ENCODE measurements at places on chromosomes 3 and 15.

GRCh38 chr15:45187894-45188830 lies at the start of gene SHF:
Gene SHF (minus strand): TSS chr15:45187966. CDS start chr15:45187951, 15 bp downstream.
- DNase-seq: peak; percentile 69

DNA sequence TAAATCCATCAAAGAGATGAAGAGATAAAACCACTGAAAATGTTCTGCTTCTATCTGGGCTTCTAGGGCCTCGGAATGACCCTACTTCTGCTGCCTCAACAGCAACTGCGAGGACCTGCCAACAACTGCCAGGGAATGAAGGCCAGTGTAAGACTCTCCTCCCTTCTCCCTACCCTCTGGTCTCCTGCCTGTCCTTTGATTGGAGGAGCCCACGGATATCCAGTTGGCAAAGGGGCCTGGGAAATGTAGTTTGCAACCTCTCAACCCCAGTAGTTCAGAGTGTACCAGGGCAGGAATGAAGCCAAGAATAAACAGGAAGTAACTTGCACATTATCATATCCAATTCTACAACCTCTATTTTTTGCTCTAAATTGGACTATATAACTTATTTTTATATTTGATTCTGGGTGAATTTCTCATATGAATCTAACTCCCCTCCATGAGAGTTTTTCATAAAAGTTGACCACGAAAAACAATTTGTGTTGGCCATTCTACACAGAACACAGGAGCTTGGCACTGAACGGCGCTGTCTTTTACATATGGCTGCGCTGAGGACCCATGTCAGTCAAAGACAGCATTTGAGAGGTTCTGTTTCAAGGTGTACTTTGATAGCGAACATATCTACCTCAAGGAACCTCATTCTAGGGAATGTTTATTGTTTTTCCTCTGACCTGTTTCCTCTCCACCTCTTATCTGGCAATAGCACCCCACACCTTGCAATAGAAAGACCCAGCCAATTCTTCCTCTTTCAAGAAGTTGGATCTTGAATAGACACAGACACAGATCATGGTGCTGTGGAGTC lies 91.1 kb upstream of the RNF7 start:
- peak; percentile 69 for DNase-seq

DNA sequence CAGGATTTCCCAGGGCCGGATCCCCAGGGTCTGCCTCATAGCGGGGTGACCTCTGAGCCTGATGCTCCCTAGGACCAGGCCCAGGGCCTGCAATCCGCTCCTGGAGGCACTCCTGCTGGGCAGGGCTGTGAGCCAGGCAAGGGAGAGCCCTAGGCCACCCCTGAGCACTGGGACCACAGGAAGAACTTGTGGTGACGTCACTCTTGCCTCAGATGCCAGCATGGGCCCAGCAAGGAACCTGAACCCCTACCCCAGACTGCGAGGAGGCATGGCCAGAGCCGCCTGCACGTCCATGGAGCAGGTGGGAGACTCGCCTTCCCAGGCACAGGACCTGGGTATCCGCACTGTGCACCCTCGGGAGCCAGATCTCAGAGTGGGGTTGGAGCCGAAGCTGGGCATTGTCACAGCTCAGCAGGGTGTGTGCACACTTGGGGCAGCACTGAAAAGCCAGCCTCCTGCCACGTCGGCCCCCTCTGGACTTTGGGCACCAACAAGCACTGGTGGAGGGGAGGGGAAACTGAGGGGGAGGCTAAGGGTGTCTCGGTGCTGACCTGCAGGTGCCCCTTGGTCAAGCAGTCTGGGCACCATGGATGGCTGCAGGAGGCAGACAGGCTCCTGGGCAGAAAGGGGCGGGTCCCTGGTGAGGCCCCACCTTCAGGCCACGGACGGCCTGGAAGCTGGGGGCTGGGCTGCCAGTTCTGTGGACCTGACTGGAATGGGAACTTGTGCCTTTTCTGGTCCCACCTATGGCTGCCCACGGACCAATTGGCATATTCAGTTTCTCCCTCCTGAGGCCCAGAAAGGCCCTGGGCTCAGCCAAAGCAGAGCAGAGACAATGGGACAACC lies 49.3 kb downstream of the SLC6A20 start:
- no peak for DNase-seq

DNA sequence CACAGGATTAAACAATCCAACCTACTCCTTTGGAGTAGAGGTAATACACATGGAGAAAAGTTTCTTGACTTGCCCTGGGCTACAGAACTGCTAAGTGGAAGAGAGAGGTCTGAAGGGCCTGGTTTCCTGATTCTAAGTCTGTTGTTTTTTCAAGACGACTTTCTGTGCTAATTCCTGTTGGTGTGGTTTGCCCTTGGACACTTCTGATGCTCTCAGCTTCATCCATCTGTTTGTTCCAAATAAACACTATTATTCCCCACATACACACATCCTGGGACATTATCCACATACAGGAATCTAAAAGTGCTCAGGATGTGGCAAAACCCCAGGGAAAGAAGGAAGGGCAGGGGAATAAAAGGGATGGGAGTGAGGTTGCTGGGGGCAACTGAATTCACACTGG lies 393.5 kb upstream of the TBL1XR1 start:
- no peak for DNase-seq

- DNase-seq: no peak
These were observed 68.3 kb downstream of the KLHL25 start for GRCh38 chr15:85726454-85726853.

DNA sequence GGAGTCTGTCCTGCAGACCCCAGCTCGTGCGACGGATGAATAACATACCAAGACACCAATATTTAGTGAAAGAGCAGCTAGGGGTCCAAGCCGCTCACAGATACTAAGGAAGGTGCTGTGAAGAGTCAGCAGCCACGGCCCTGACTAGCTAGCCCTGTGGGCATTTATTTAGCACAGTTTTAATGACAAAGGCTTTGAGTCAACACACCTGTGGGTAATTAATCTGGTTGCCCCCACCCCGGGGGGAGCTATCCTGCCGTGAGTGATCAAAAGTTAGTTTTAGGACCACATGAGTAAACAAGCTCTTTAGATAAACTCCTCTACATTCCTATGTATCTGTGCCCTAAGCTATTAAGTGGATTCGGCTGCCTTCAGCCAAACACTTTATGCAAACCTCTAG lies 18.7 kb downstream of the CAPN3 start:
- DNase-seq: no peak

- no peak for DNase-seq
These were observed 3.1 kb downstream of the CPLX3 start for GRCh38 chr15:74829486-74829885.

DNA sequence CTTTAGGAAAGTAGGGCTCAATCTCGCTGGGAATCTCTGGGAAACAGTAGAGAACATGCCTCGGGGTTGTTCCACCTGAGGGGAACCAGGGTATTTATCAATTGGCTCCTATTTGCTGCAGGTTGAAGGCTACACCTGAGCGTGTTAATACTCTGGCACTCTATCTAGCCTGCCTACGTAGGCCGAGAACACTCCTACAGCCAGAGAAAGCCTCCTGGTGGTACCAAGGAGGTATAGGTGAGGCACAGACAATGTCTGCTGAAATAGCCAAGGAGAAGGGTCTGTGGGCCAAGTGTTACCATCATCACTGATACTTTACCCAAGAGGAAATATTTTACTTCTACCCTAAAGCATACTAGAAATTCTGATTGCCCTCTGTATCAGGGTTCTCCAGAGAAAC lies 341.0 kb upstream of the UBE2E2 start:
- DNase-seq: no peak

- DNase-seq: no peak
These were observed 24.9 kb downstream of the ATG7 start for GRCh38 chr3:11297126-11297525.

GRCh38 chr15:43854801-43855200 lies 28.0 kb downstream of the WDR76 start:
- no peak for DNase-seq

GRCh38 chr15:61459785-61460707 lies 230.9 kb upstream of the RORA start:
- no peak for DNase-seq

DNA sequence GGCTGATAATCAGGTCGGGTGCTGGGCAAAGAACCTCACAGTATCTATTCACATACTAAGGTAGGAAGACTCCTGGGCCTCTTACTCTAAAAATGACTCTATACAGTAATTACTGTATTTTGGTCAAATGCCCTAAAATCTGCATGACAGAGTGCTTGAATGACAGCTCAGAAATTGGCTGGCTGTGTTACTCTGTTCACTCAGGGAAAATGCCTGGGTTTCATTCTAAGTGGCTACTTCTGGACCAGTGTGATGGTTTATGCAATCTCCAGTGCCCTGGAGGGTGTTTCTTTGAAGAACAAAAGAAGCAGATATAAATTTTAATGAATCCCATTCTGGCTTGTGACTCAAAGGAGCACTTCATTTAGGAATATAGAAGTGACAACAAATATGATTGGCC lies 2.2 kb downstream of the GABRR3 start:
- DNase-seq: no peak

DNA sequence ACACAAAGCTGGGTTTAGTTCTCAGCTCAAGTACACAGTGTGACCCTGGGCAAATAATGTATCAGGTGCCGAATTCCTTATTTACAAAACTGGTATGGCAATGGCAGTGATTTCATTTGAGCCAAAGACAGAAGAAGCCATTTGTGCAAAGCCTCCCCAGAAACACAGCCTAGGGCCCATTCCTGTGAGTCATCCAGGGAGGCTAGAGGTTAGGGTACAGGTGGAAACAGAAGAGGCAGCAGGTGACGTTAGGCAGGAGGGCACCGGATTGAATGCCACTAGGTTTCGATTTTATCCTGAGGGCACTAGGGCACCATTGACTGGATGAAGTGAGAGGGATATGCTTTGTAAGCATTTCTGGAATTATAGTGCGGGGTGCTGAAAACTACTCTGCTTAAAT lies 766.9 kb upstream of the NR2F2 start:
- no peak for DNase-seq

GRCh38 chr3:185405664-185406063 lies 42.7 kb downstream of the MAP3K13 start:
- DNase-seq: no peak

GRCh38 chr3:195255571-195256501 lies 15.1 kb downstream of the XXYLT1 start:
- no peak for DNase-seq

GRCh38 chr3:129399145-129399894 lies 29.1 kb downstream of the EFCAB12 start:
- peak; percentile 94 for DNase-seq

DNA sequence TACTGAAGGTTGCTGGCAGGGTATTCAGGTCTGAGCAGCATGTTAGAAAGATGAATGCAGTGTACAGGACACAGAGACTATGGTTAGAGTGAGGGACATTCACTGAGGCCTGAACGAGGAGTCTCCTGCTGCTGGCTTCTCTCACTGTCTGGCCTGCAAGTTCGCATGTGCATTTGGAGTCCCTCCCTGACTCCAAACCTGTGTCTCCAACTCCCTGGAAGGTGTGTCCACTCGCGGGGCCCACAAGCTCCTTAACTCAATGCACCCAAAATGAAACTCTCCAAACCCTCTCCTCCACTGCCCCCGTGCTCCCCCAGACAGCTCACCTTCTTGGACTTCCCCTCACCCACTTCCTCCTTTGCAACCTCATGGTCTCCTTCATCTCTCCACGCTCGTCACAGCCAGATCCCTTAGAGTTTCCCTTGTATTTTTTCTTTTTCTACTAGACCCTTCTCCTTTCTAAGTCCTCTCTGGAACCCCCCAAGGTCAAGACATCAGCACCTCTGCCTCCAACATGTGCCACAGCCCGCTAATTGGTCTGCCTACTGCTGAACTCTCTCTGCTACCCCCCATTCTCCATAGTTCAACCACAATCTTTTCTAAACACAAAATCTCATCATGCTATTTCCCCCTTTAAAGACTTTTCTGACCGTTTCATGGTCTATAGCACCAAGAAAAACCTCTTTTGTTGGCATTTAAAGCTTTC lies 58.3 kb downstream of the HES1 start:
- DNase-seq: no peak

- no peak for DNase-seq
These were observed 222.0 kb downstream of the PYDC2 start for GRCh38 chr3:191682961-191683360.

DNA sequence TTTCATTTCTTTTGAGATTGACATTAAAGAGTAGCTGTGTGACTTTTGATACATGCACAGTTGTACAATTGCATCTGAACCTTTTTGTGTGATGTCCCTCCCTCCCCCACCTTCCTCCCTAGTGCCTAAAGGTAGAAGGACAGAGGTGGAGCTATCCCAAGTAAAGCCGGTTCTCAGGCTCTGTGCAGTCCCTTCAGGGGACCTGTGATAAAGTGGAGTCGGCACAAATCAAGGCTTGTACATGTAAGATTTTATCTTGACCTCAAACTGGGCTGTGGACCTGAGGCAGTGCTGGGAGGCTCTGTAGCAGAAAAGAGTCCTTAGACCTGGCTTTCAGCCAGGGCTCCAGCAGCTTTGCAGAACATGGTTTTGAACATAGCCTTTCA lies 55.5 kb upstream of the CMTM7 start:
- no peak for DNase-seq

DNA sequence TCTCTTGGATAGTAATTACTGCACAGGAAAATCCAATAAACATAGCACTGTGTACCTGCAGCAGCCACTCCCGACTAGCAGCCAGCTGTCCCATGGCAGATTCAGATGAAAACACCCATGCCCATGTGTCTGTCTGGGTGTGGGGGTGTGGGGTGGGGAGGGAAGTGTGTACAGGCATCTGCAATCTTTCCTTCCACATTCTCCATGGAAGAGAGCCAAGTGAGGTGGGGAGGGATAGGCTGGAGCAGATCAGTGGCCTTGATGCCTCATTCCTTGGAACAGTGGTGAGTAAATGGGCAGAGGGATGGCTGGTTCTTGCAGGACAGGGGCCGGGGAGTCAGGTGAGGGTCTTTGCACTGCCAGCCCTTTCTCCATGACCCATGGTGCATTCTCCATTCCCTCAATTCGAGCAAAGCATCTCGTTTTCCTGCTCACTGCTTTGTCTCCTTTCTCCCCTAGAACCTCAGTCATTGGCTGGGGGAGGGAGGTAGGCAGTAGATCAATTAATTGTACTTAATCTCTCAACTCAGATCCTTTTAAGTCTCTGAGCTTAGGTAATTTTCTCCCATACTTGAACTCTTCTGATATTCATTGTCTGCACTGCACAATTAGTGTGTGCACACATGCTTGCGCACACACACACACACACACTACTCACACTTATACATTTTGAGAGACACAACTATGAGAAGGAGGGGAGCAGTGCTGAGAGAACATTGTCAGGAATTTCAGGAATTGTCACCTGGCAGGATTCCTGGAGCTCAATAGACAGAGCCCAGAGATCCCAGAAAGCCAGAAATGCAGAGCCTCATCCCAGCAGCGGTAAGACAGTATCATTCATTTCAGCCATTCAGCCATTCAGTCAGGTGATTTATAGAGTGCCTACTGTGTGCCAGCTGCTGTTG lies 31.9 kb downstream of the PDIA5 start:
- no peak for DNase-seq
